MV-4-11 (cell line): ENCODE measurements at places on chromosomes 16 and 17.

GRCh38 chr16:70779361-70779760 is 21.6 kb downstream of the VAC14 start:
- no peak for DNase-seq

DNA sequence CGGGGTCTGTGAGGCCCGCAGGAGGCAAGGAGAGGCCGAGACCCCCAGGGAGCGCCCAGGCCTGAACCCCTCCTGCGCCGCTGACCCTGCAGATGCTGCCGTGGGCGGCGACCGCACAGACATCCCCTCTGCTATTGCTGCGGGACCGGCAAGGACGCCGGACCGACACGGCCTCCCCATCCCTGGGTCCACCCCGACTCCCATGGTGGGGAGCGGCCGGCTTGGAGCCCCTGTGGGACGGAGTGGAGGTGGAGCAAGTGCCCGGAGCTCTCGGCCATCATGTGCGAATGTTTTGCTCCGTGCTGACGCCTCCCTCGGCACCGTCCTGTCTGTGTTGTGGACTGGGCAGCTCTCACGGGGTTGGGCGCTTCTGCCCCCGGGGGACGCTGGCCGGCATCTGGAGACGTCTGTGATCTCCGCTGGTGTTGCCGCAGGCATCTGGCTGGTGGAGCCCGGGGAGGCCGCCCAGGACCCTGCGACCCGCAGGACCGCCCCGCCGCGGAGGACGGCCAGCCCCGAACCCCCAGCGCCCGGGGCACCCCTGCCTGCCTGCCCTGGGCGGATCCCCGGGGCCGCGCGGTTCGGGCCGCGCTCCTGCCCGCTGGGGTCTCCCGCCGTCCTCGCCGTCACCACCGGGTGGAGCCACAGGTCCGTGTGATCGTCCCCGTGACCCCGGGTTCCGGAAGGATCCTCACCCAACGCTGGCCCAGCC is 12.8 kb upstream of the GNG13 start:
- no peak for DNase-seq

- DNase-seq, result peak; percentile 18
Observed at GRCh38 chr17:58007781-58008706, 998 bp upstream of the SRSF1 start.

DNA sequence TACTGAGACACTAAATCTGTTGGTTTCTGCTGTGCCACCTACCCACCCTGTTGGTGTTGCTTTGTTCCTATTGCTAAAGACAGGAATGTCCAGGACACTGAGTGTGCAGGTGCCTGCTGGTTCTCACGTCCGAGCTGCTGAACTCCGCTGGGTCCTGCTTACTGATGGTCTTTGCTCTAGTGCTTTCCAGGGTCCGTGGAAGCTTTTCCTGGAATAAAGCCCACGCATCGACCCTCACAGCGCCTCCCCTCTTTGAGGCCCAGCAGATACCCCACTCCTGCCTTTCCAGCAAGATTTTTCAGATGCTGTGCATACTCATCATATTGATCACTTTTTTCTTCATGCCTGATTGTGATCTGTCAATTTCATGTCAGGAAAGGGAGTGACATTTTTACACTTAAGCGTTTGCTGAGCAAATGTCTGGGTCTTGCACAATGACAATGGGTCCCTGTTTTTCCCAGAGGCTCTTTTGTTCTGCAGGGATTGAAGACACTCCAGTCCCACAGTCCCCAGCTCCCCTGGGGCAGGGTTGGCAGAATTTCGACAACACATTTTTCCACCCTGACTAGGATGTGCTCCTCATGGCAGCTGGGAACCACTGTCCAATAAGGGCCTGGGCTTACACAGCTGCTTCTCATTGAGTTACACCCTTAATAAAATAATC is 14.6 kb downstream of the STH start:
- no peak for DNase-seq

DNA sequence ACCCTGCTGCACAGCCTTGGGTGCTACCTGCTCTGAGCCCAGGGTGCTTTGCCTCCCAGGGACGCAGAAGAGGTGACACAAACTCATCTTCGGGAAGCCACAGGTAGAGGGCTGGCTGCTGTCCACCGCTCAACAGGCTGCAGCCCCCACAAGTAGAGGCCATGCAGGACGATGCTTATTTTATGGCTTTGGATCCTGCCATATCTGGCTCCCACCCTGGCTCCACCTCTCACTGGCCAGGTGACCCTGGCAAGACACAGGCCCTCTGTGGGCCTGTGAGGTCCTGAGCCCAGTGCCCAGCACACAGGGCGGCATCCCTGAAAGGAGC is 11.3 kb upstream of the BCAR1 start:
- DNase-seq, result no peak

DNA sequence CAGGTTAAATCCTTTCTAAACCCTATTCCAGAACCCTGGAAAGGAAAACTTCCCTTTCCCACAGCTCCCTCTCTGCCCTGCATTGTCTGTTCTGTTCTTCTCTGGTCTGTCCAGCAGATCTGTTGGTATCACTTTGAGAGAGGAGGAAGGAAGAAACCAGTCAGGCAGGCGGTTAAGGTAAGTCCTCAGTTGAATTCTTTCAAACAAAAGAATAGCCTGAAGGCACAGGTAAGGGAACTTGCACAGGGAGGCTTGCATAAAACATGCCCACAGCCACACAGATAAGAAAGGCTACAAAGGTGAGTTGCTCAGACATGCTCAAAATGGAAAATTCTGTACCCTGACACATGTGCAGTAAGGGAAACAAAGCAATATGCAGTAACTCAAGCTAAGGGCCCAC is 595.7 kb upstream of the CDH5 start:
- no peak for DNase-seq

GRCh38 chr17:75110234-75110937 is 617 bp downstream of the ARMC7 start:
- no peak for DNase-seq

DNA sequence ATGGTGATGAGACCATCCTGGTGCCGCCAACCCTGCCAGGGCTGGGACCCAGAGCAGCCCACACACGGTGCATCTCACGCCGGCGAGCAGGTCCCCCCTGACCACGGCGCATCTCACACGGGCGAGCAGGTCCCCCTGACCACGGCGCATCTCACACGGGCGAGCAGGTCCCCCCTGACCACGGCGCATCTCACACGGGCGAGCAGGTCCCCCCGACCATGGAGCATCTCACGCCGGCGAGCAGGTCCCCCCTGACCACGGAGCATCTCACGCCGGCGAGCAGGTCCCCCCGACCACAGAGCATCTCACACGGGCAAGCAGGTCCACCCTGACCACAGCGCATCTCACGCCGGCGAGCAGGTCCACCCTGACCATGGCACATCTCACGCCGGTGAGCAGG is 59.2 kb downstream of the MRM3 start:
- no peak for DNase-seq

GRCh38 chr17:17990282-17990681 is 17.6 kb downstream of the DRC3 start:
- no peak for DNase-seq

DNA sequence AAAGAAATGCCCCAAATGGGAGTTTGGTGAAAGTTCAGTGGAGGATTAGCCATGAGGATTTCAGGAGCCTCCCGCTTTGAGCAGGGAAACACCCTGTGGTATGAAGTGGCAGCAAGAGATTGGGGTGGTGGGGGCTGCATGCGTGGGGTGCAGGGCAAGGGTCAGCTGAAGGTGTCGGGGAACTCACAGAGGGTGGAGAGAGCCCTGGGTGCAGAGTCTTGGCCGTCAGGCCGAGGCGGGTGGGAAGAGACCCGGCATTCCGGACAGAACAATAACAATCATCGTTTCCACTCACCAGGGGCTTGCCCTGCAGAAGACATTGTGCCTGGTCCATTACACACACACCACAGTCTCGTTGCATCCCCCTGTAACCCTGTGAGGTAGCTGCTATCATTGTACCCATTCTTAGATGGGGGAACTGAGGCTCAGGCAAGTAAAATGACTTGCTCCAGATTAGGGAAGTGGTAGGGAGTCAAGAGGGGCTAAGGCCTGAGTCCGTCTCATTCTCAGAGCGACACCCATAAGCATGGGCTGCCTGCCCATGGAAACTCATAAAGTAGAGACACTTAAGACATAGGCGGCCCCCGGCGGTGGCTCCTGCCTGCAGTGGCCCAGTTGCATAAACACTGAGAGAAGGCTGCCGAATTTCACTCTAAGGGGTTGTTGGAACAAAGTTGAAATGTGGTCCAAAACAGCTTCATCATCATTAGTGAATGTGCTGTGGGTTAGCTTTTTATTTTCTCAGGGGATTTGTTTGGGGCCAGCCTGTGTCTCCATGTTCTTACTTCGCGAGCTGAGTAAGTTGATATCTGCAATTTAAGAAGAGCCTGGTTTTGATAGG is 93.3 kb downstream of the CMIP start:
- DNase-seq, result no peak

DNA sequence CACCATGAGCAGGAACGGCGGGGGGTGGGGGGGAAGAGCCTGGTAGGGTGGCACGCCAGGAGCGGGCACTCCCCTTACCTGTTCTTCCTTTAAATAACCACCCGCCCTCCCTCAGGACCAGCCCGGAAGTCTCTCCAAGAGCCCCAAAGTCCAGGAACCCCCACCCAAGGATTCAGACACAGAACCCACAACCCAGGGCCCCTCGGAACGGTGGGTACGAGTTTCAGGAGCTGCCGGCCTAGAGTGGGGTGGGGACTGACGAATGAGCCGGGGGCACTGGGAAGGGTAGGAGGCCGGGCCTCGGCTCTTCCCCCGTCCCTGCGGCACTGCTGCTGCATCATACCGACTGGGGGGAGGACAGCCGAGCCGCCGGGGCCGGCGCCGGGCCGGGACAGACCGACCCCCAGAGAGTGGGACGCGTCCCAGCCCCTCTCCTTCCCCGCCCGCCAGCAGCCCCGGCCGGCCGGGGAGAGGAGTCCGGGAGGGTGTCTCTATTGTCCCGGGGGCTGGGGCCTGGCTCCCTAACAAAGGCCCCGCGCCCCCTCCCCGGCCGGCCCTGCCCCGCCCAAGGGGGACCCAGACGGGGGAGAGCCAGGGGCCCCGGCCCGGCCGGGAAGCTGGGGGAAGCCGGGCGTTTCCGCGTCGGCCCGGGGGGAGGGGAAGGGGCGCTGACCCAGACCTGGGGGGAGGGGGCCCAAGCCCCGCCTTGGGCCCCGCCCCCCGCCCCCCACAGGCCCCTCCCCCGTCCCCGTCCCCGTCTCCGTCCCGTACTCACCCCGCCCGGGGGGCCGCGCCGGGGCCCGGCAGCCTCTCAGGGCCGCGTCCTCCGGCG is 747 bp downstream of the ATXN7L3 start:
- DNase-seq, result no peak

DNA sequence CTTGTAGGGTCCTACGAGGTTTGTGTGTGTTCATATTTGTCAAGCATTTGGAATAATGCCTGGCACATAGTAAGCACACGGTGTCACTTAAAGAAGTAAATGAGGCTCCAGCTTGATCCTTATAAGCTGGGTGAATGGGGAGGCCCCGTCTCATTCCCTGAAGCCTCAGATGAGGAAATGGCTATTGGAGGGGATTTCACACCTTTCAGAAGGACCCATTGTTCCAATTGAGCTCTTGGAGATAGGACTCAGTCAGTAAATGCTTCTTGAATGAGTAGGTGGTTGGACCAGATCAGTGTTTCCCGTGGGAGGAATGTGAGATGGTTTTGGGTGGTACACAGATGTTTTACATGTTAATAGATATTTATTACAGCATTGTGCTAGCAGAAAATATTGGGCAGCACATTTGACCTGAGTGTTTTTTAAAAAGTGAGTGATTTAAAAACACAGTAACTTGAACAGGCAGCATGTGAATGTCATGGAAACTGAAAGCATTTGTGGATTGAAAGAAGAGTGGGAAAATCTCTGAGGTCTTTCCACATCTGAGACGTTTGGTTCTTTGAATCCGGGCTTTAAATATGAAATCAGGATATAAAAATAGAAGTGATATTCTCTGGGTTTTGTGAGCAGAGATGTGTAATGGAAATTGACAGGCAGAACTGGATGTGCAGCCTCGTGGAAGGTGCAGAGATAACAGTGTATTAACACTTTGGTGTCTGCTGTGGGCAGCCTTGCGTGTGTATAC is 36.4 kb upstream of the ARHGAP17 start:
- no peak for DNase-seq

DNA sequence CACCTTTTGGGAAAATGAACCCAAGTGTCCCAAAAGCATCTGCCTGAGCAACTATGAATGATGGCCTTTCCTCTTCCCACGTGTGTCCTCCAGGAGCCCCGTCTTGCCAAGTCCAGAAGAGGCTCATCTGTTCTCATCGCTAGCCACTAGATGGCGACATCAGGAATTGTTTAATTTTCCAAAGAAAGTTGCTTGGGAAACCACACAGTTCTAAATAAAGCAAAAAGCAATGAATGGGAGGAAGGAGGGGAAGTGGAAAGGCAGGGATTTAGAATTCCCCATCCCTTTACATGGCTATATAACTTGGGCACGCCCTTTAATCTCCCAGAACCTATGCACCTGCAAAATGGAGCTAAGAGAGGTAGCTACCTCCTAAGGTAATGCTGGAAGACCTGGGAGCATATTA is 9.0 kb upstream of the CDH5 start:
- DNase-seq, result peak; percentile 56

- DNase-seq, result no peak
Observed at GRCh38 chr17:1709971-1710806, at the start of gene TLCD2. TLCD2 (minus strand) TSS chr17:1710377; CDS start chr17:1710242, 135 bp downstream.

DNA sequence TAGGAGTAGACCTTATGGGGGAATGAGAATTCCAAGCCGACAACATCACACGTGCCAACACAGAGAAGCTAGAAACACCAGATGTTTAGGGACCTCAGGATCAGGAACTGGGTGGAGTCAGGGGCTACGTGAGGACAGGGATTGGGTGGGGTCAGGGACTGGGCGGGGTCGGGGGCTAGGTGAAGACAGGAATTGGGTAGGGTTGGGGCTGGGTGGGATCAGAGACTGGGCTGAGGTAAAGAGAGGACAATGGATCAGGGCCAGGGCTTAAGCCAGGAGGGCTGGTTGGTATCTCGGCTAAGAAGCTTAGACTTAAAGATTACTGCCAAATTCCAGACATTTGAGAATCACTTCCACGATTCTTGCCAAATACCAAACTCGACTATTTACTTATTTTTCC is 11.6 kb downstream of the TEKT5 start:
- DNase-seq, result no peak

DNA sequence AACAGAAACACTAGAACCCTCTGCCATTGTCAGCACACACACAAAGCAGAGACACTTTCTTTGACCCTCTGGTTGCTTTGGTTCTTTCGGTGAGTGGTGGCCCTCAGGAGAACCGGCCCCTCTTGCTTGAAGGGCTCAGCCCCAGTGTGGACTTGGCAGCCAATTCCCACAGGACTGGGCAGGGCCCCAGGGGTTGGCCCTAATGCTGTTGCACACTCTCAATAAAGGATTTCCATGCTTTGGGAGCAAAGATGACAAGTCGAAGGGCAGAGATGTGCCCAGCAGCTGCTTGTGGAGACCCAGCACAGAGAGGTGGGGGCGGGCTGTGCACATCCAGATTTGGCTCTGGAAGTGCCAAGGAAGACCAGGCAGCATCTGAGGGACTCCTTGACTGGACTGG is 149.0 kb downstream of the NTN1 start:
- no peak for DNase-seq

- no peak for DNase-seq
Observed at GRCh38 chr16:53924331-53925106, 220.6 kb downstream of the FTO start.

GRCh38 chr16:9338068-9338467 is 246.6 kb downstream of the HAPSTR1 start:
- no peak for DNase-seq

- DNase-seq, result peak; percentile 86
Observed at GRCh38 chr16:4183237-4184037, 58.4 kb downstream of the SRL start.
